Activated naive CD4-positive, alpha-beta T cell treated with anti-CD3 and anti-CD28 coated beads for 36 hours (primary cell): ENCODE measurements at places on chromosomes 7 and 10.

DNA sequence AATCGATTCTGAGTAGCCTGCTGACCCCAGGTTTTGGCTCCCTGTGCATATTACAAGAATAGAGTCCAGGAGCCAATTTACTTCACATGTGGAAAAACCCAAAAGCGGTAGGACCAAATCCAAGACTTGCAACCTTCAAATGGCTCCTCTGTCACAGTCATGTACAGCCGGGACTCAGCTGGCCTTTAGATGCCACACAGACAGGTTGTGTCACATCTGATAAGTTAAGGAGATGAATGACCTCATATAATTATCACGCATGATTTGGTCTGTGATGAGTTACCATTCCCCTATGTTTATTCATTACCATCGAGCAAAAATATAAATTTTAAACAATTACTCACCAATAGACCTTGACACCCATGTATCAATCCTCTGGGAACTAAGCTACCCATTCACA is 14.2 kb downstream of the CACNA2D1 start:
- DNase-seq: no peak

DNA sequence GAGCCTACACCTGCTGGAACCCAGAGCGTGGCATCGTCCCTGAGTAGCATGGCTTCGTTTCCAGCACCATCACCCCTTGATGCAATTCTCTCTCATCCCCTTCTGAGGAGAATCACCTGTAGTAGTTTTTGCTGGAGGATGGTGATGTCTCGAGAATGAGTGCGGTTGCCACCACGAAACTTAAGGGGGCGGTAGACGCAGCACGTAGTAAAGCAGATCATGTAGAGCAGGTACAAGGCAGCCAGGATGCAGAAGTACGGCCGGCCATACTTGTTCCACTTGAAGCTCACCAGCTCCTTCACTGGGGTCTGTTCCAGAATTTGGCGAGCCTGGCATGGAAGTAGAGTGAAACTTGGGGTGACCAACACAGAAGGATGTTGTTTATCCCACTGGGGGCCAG is 8.1 kb downstream of the TRPV5 start:
- DNase-seq: no peak

DNA sequence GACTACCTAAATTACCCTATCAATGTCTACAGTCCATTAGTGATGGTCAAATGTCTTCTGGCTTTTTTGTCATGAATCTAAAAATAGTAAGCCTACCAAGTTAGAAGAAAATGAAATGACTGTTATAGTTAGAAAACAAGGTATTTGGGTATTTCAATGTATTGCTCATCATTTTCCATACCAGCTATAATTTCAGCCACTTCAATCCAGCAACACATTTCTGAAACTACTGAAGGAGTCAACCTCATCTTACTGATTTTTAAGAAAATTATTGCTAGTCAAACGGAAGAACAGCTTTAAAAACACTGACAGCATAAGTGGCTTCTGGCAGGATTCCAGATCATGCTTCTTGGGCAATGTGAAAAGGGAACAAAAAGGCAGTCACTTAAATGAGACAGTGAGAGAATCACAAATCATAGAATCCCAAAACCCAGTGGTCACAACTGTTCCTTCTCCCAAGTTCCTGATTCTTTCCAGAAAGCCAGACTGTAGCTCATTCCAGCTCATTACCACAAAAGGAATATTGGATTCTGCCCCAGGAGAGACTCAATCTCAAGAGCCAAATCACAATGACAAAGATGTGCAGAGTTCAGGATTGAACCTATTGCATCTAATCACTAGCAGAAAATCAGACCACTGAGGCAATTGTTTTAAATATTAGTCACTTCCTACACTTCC is 61.2 kb upstream of the LRRN3 start:
- DNase-seq: peak; percentile 76

- no peak for DNase-seq
Measured at GRCh38 chr7:149228831-149229471, 10.5 kb upstream of the ZNF212 start.

DNA sequence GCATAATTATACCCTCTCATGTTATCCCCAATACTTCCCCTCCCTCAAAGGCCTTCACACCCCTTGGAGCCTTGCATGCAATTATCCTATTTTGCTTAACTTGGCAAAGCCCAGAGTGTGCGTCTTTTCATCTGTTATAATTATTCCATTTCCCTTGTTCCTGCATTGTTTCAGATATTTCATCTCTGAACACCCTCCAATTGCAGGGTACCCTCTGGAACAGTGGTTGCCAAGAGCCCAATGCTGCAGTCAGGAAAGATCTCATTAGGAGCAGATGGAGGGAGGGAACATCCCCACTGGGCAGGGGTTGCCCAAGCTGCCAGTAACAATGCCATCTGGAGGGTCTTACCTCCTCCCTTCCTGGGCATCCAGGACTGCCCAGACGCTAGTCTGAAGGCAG is 18.4 kb upstream of the GOLGA7B start:
- no peak for DNase-seq

GRCh38 chr10:63700631-63701156 is 179.5 kb downstream of the REEP3 start:
- DNase-seq: no peak

- DNase-seq: no peak
Measured at GRCh38 chr10:132994185-132994796, 51.9 kb upstream of the CFAP46 start.

DNA sequence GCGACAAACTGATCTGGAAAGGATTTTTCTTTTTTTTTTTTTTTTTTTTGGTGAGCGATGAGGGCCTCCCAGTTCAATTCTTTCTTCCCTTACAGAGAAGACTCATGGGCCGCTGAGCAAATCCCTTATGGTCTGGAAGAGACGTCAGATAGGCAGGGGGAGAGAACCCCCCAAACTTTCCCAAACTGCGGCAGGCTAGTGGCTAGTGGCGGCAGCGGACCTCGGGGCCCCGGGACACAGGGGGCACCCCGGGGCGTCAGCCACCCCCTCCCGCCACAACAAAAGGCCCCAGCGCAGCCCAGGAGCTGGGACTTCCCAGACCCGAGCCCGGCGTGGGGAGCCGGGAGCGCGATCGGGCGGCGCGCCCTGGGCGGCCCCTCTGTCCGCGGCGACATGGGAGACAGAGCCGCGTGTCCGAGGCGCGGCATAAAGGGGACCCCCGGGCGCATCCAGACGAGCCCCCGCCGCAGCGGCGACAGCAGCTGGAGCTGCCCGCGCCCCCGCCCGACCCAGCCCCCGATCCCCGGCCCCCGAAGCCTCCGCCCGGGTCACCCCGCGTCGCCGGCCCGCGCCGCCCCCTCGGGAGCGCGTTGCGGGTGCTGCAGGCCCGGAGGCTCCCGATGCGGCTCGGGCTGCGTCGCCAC is 755 bp downstream of the FAM171A1 start:
- peak; percentile 32 for DNase-seq

DNA sequence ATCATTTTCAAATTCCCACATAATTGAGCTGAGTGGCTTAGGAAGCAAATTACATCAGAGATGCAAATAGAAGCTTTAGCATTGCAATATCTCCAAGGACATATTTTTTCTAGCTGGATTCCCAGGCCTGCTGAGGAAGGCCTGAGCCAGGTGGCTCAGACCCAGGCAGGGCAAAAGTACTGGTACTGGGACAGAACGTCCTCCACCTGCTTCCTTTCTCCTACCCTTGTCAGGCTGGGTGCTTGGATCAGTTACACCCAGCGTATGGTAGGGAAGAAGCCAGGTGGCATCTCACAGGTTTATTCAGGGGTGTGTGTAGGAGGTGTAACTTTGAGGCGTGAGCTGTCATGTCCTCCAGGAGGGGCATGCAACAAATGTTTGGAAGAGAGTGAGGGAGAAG is 3.0 kb upstream of the PANK1 start:
- no peak for DNase-seq

DNA sequence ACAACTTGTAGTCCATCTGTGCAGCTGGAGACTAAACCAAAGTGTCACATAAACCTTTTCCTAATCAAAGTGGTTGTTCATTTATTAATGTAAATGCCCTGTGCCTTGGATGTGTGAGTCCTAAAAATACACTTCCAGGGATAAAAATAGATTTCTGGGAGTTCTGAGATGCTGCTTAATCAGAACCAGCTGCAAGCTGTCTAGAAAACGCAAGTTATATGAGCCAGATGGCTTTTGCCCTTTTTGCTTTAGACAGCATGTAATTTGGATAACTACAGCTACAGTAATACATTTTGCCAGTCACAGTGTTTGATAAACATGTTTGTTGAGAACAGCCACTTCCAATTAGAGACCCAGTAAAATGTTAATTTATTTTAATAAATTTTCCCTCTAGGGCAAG is 185.1 kb upstream of the PRPS1L1 start:
- DNase-seq: no peak

DNA sequence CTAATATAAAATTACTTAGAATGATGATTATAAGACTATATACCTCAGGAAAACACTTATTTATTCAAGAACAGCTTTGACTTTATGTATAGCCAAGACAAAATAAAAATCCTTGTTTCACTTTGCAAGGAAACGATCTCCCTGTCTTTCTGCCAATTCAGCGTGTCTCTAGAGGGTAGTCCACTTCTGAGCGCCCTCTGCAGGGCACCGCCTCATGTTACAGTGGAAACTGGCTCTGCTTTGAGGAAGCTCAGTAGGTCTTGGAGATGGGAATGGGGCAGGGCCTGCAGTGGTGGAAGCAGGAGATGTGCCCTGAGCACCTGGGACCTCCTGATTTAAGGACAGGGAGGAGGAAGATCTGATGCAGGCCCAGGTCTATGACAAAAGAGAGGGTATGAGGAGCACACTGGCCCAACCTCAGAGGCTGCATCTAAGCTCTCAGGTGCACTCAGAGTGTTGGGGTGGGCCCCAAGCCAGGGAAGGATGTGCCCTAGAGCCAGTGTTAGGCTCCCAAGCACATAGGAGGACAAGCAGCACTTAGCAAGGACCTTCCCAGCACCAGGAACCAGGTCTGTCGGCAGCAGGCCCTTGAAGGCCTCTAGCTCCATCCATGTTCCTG is 481.0 kb downstream of the TNS3 start:
- DNase-seq: peak; percentile 26

GRCh38 chr7:135380351-135380750 is 129.6 kb downstream of the CNOT4 start:
- no peak for DNase-seq

DNA sequence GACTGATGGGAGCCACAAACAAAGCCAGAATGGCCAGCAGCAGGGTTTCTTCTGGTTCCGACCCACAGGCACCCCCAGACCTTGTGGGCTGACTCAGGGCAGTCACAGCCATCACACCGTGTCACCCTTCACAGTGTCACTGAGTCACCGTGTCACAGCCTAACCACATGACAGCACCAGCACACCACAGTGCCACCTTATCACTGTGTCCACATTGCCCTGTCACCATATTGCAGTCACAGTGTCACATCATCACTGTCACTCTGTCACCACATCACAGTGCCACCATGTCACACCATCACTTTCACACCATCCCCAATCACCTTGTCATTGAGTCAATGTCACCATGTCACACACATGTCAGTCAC is 77.0 kb downstream of the OAT start:
- peak; percentile 66 for DNase-seq

DNA sequence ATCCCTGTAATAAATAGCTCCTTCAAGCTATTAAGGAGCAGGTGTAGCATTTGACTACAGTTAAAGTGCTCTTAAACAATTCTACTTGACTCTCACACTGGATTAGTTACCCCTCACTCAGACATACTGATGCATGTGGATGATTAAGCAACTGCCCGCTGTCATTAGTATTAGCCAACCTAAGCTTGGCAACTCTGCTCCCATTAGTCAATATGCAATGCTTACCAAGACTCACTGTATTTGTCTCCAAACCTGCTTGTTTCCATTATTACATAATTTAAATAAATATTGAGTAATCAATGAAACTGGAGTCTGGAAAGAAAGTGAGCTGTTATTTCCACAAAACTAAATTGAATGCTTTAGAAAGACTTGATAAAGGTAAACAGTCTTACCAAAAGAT is 144.0 kb upstream of the ASAH2 start:
- DNase-seq: no peak

DNA sequence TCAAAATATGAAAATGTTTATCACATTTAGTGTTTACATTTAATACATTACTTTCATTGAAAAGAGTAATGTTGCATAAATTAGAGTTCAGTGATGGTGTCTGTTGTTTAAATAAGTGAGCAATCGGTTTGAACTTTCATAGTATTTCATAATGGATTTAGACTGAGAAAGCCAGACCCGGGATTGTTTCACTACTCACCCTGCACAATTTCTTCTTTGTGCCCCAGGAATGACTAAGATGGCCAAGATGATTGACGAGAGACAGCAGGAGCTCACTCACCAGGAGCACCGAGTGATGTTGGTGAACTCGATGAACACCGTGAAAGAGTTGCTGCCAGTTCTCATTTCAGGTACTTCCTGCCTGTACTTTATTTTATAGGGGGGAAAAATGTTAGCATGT is 74.6 kb downstream of the VCL start:
- no peak for DNase-seq

- DNase-seq: no peak
Measured at GRCh38 chr7:75835688-75836285, 22.2 kb upstream of the CCL24 start.

- no peak for DNase-seq
Measured at GRCh38 chr7:33854801-33855350, 50.5 kb upstream of the BMPER start.

DNA sequence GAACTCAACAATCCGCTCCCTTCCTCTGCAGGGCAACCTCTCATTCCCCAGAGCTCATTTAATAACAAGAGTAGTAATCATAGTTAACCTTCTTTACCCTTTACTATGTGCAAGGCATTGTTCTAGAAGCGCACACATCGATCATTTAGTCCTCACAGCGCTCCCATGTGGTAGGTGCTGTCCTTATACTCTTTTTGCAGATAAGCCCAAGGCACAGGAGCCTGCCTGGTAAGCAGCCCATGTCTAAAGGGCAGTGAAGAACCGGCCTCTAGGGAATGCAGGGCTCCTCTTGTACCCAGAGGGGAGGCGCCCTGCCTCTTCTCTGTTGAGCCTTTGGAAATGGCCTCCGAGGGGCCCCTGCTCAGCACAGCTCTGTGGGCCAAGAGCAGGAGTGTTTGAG is 14.3 kb downstream of the CHST3 start:
- DNase-seq: peak; percentile 40

GRCh38 chr7:101506531-101506930 is 122.6 kb downstream of the MYL10 start:
- no peak for DNase-seq

- no peak for DNase-seq
Measured at GRCh38 chr7:137967143-137968018, 34.5 kb downstream of the CREB3L2 start.

DNA sequence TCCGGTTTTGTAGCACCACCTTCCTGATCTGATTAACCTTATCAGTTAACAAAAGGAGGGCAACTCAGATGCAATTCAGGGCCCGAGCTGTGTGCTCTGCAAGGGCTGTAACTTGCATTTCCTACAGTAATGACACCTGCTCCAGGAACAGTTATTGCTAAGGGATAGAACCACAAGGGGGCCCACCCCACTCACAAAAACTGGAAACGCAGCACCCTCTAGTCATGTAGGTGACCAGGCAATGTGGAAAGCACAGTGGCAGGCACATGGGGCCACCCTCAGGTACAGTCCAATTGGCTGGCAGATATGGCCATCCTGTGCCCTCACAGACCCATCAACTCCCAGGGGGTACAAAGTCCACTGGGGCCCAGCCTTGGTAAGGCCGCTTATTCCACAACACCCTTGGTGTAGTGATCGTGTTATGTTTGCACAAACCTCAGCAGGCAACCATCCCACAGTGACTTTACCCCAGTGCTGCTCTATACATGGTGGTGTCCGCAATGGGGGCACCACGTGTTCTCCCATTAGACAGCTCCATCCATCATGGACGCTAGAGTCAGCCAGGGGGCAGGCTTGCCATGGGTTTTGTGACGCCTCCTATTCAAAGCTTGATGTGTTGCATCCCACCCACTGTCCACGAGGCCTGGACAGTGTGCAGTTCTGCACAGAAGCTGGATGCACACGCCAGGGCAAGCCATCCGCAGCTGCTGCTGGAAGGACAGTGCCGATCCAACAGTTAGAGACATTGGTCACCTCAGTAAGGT is 9.4 kb downstream of the RNF133 start:
- DNase-seq: no peak
